KG1 (cell line): ENCODE measurements at places on chromosomes 11 and 22.

- no peak for DNase-seq
These were observed 25.4 kb upstream of the ADORA2A start for GRCh38 chr22:24401931-24402367.

DNA sequence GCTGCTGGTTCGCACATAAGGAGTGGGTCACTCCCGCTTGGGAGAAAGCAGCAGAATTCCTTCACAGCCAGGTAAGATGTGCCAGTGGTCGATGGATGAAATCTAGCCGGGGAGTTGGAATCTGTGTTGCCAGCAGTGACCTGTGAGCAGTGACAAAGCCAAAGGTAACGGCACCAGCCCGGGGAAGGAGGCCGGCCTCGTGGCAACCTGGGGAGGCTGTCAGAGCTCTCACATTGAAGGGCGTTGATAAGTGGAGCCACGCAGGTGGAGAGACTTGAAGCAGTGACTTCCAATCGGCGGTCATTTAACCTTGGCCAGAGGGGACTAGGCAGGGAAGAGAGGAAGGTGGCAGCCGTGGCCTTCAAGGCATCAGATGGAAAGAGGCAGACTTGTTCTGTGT, 58.8 kb downstream of the ARHGAP8 start:
- DNase-seq: no peak

DNA sequence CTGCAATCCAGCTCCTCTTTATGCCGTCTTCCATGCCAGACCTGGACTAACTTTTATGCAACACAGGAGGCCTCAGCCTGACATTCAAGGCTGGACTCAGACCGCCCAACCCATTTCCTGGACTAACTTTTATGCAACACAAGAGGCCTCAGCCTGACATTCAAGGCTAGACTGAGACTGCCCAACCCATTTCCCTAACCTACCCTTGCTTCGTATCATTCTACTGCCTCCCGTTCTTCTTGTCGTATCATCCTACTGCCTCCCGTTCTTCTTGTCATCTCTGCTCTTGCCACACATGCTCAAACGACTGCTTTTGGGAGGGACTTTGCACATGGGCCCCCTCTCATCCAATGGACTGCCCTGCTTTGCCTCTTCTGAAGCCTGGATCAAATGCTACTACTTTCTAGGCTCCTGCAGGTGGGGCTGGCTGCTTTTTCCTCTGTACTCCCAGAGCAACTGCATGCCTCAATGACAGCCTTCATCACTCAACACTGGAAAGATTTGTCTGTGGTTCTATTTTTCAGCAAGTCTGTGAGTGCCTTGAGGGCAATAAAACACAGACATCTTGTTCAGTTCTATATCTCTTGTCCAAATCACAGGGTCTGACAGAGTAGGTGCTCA, 7.8 kb downstream of the TBC1D10A start:
- no peak for DNase-seq

DNA sequence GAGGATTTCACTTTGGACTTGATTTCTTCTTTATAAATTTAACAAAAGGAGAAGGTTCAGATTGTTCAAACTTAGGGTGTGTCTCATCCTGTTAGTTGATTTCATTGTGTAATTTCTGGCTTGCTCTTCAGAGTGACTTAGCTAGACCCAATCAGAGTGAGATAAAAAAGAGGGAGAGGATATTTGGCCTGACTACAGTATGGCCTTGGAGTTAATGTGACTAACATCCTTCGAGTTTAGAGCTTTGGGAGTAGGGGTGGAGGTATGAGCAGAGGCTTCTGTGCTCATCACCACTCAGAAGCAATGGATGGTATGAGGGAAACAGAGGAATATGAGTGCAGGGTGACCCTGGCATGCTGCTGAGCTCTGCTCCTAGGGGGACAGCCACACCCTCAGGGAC, 114.2 kb downstream of the ME3 start:
- no peak for DNase-seq

GRCh38 chr22:28799606-28800307, 612 bp downstream of the XBP1 start:
- DNase-seq: no peak

- no peak for DNase-seq
These were observed 34.6 kb downstream of the FAM118A start for GRCh38 chr22:45344334-45344733.

GRCh38 chr22:19082101-19082500, 40.1 kb downstream of the DGCR2 start:
- no peak for DNase-seq

GRCh38 chr11:24819006-24819405, 322.2 kb downstream of the LUZP2 start:
- DNase-seq: no peak

GRCh38 chr11:128532572-128533091, 54.7 kb downstream of the ETS1 start:
- no peak for DNase-seq

- DNase-seq: no peak
These were observed 72.6 kb downstream of the CD82 start for GRCh38 chr11:44638032-44638431.

- DNase-seq: no peak
These were observed 81.9 kb upstream of the RCN1 start for GRCh38 chr11:32008880-32009551.

GRCh38 chr11:69537855-69538640, 56.6 kb downstream of the LINC01488 start:
- no peak for DNase-seq

- no peak for DNase-seq
These were observed 1.6 kb downstream of the KCNJ1 start for GRCh38 chr11:128865490-128865889.

- no peak for DNase-seq
These were observed 108.4 kb upstream of the TIMP3 start for GRCh38 chr22:32693102-32693501.

- no peak for DNase-seq
These were observed 906 bp upstream of the NAA40 start for GRCh38 chr11:63937713-63938478.

- DNase-seq: no peak
These were observed 237.5 kb downstream of the MIAT start for GRCh38 chr22:26894766-26895485.

DNA sequence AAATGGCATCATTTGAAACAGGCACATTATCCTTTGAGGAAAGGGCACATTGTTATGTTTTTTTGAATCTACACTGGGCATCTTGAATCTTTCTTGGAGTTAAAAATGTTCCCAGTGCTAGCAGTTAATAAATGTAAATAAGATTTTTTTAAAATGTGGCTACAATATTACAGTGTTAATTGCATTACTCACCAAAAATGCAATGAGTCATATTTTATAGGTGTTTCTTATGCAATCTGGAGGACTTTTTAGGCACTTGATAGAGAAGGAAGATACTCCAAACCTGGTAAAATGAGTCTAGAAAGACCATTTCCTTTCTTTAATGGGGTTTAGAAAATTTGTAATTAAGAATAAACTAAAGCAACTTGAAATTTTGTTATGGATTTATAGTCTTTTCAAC, 238.0 kb downstream of the METTL15 start:
- no peak for DNase-seq

DNA sequence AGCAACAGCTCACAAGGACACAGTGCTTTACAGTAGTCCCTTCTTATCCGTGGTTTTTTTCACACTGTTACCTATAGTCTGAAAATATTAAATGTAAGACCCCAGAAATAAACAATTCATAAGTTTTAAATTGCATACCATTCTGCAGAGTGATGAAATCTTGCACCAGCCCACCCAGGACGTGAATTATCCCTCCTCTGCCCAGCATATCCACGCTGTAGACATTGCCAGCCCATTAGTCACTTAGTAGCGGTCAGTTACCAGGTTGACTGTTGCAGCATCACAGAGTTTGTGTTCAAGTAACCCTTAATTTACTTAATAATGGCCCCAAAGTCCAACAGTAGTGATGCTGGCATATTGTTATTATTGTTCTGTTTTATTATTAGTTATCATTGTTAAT, 3.6 kb downstream of the CLTCL1 start:
- DNase-seq: no peak

DNA sequence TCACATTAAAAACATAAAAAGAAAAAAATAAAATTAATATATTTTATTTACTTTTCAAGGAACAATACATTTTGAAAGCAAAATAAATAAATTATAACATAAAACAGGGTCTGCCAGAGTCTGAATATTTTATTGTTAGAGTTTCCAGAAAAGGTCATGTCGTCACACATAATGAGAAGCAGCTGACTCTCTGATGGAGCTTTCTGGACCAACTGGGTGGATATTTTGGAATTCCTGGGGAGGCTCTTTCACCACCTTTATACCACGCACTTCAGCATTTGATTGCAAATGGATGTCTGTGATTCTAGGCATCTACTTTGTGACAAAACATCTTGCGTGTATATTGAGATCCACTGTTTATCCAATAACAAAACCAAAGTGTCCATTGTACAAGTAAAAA, 455.0 kb upstream of the CCDC179 start:
- no peak for DNase-seq

GRCh38 chr11:86205421-86206336, 38.9 kb upstream of the EED start:
- no peak for DNase-seq
